T-cell (primary cell): ENCODE measurements at places on chromosomes 3 and 15. TPM values are rescaled to one million over a fixed set of nuclear protein-coding genes. Genes with fewer than 3 reads are reported as not detected.
A peak's percentile ranks its signal among the peaks of the same experiment; 100 is the strongest.

Gene INO80
- total RNA-seq: 31.3 TPM

Gene CNTN4
- total RNA-seq: not detected

DNA sequence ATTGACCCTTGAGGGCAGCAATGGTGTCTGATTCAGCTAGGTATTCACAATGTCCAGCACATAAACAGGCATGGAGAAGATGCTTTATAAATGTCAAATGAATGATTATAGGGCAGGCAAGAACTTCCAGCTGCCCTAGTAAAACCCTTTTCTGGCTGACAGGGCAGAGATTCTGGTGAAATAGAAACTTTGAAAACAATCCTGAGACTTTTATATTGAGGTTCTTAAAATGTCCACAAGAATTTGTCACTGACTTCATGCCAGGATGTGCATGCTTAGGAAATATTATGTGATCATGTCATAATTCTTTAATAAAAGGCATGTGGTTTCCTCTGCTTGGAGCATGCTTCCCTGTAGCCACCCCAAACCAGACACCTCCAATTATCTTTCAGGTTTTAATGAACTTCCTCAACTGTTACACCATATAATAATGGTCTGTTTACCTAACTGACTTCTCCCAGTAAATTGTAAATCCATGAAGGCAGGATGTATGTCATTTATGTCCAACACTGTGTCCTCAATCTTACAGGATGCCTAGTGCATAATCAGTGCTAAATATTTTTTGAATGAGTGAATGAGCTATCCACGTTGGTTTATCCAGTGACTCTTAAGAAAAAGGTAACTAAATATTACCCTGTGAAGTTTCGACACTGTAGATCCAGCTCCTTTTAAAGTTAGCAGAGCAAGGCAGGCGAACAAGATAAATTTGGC is 43.4 kb upstream of the CLRN1 start:
- DNase-seq: no peak

GRCh38 chr3:60954048-60954447 is 297.2 kb downstream of the FHIT start:
- no peak for DNase-seq

DNA sequence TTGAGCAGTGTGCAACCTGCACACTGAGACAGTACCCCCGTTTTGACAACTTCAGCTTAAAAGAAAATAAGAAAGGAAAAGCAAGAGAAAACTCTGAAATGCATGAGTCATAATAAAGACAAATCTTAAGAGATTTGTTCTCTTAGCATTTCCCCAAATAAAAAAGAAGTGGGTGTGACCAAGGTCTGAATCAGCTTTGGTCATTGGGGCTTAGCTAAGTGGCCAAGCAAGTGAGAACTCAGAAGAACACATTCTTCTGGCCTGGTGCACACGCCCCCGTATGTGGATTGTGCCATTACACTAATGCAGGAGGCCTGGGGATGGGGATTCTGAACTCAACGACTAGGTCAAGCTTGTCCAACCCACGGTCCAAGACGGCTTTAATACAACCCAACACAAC is 56.9 kb upstream of the PDZRN3 start:
- DNase-seq: no peak

- no peak for DNase-seq
Observed at GRCh38 chr3:17553080-17553479, 189.4 kb downstream of the TBC1D5 start.

Gene FHIT
- 33.1 TPM for total RNA-seq

Gene GOLGA8G
- total RNA-seq: 0.46 TPM

- DNase-seq: no peak
Observed at GRCh38 chr3:84275532-84275931, 683.3 kb upstream of the CADM2 start.

DNA sequence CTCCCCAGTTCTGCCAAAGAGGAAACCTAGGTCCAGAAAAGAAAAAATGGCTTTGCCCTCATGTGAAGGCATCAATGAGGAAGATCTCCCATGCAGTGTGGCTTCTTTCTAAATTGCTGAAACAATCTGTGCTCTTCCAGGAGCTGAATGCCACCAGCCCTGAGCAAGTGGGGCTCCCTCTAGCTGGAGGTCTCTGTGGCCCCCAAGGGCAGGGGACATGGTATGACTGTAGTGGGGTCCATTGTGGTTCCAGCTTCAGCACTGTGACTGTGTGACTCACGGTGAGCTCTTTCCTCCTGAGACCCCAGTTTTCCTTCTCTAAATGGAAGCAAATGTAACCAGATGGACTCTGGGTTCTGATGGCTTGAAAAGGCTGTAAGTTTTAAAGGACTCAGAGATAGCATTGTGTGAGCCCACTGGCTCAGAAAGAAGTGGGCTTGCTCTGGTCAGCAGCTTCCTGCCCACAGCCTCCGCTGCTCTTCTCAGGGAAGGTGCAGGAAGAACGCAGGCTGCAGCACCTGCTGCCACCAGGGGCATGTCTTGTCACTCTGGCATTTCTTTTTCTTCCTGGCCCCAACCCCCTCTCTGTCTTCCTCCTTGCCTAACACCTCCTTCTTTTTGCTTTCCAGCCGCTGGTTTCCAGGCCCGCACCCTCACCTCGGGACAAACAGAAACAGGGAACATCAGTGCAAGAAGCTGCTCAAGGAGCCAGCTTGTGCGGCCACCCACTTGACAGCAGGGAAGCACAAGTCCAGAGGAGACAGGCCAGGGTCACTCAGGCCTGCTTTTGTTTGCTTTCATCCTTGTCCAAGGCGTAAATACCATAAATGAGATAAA is 5.8 kb upstream of the CXCR6 start:
- DNase-seq: no peak

DNA sequence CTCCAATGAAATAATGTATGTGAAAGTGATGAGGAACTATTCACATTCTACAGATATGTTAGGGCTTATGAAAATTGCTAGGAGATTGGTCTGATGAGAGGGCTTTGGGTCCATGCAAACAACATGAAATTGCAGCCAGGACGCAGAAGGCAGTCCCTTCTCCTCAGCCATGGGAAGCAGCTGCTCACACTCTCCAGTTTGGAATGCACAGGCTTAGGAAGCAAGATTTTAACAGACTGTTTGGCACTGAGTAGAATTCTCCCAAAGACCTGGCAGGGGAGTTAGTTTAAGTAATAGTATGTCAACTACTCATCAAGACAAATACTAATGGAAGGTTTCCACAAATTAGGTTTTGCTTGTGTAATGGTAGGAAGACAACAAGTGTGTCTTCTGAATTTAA is 500.7 kb upstream of the ARRDC4 start:
- DNase-seq: no peak

DNA sequence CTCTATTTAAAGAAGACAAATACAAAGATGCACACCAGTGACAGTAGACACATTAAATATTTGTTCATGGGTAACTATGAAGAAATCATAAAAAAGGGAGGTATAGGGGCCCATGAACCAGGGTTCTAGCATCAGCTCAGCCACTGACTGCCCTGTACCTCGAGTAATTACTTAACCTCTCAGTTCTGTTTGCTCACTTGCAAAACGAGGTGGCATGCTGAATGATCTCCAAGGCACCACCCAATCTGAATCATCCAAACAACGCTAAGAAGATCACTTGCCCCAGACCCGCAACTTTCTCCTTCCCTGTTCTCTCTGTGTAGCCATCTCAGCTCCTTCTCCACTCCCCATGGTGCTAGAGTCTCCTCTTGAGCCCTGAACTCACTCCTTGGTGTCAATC is 374.7 kb downstream of the VPS13C start:
- no peak for DNase-seq

GRCh38 chr15:71349736-71350526 is 234.7 kb downstream of the THSD4 start:
- DNase-seq: no peak

DNA sequence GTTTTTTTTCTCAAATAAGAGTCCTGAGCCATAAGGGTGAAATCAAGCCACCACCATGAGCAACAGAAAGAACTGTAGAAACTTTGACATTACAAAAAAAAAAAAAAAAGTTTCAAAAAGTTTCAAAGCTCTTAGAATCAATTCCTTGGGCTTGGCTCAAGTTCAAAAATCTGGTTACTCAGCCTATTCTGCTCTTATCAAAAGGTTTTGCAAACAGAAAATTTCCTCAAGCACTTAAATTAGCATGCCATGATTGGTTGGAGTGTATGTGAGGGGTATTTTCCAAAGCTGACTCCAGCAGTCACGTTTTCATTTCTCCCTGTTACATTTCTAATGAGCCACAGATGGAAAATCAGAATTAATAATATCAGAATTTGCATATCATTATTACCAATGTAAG is 12.1 kb upstream of the PEX5L start:
- DNase-seq: no peak

- no peak for DNase-seq
Observed at GRCh38 chr3:122081543-122082247, 26.5 kb downstream of the CD86 start.

GRCh38 chr3:58724336-58724735 is 57.8 kb upstream of the FAM3D start:
- DNase-seq: no peak

Gene NRROS
- 14.5 TPM for total RNA-seq

DNA sequence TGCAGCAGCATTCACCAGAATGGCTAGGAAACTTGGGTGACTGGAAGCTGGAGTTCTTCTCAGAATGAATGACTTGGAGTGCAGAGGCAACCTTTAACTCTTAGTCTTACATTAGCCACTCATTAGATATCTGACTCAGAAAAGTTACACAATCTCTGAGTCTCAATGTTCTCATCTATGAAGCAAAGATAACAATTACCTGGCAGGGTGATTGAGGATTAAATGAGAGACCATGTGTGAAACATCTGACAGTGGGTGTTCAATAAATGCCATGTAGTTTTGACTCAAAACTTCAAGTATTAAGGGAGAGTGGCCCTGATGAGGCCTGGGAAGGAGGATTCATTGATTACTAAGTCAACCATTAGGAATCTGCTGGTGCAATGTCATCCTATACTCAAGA is 48.3 kb downstream of the MRPL3 start:
- no peak for DNase-seq

GRCh38 chr3:20023623-20024405 is 11.8 kb upstream of the PP2D1 start:
- DNase-seq: no peak

DNA sequence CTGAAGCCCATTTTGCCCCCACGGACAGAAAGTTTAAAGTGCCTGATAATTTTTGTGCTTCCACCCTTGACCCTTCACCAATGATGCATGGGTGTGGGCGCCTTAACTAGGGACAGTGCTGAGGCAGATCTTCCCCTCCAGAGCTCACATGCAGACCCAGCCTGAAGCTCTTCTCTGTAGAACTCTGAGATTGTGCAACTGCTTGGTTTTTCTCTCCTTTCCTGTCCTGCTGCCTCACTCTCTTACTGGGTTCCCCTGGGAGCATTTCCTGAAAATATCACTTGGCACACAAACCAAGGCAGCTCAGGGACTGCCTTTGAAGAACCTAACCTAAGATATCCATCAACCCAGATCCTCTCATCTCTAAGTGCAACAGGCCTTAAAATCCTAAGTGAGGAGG is 220.3 kb upstream of the STT3B start:
- no peak for DNase-seq

GRCh38 chr15:92617549-92618520 is 37.7 kb downstream of the FAM174B start:
- no peak for DNase-seq

GRCh38 chr3:30680789-30681648 is 74.6 kb downstream of the TGFBR2 start:
- DNase-seq: no peak

- DNase-seq: no peak
Observed at GRCh38 chr3:51340013-51340829, 44.9 kb upstream of the MANF start.

DNA sequence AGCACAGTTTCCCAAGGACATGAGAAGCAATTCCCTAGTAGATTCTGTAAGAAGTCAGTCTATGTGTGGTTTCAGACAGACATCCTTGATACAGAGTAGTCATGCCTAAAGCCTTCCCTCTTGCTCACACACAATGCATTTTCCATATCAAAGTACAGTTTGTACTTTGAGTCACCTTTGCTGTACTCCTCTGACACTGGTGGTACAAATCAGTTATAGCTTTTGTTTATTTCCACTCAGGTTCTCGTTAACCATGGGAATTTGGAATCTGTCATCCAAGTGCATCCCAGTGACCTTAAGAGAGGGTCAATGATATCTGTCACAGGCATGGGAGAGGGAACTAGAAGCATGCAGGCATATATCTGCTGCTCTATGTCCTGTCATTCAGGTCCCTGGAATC is 3.6 kb upstream of the GNB4 start:
- DNase-seq: no peak

Gene SELENOT
- 70.3 TPM for total RNA-seq

DNA sequence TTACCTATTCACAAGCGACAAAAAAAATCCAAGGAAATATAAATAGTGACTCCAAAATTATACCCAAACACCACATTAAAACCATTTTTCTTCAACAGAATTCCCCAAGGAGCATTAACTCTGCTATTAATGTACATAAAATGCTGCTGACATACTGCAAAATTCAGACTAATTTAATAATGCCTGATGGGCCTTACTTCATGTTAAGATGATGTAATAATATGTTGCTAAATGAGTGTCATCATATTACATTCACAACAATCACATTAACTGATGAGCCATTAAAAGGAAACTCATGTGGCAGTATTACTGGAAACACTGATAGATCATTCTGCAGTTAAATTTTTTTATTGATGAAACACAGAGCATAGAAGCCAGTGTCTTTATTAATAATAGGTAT is 204.9 kb upstream of the CGNL1 start:
- DNase-seq: no peak

- DNase-seq: peak; percentile 66
Observed at GRCh38 chr3:5057857-5058324, 64.2 kb upstream of the ARL8B start.

DNA sequence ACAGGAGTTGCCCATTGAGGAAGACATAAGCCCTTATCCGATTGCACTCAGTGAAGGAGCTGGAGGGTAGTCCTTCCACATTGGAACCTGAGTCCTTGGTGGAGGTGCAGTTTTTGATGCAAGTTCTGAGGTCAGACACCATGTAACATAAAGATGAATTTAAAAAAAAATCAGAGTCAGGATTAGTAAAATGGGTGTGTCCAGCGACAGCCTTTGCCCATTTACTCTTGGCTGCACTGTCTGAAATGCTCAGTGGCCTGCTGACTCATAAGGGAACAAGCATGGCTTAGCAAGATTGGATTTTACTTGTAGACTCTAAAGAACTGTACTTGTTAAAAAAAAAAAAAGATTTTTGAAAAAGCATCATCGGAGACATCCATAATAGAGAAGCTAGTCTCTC is 241.1 kb upstream of the TOPAZ1 start:
- no peak for DNase-seq

GRCh38 chr3:5022187-5022965 is 43.1 kb downstream of the BHLHE40 start:
- DNase-seq: no peak

DNA sequence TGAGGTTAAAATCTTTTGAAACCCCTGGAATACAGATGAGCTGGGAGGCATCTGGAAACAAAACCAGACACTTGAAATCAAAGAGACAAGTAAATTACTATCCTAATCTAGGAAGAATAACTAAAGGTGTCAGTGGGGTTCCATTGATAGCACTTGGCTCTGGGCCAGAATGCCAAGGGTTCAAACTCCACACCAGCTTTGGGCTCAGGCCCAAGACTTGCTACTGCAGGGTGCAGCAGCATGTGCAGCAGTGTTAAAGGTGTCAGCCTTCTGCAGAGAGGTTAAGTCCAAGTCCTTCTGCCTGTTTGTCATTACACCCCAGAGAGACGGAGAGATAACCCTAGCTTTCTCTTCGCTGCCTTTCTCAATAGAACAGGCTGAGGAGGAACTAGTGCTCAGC is 273.9 kb downstream of the TIGIT start:
- DNase-seq: no peak
